ENCODE measurements at places on chromosomes 5 and 9.

GRCh38 chr9:137023583-137023991 lies 4.5 kb downstream of the ABCA2 start:
- no peak for DNase-seq

DNA sequence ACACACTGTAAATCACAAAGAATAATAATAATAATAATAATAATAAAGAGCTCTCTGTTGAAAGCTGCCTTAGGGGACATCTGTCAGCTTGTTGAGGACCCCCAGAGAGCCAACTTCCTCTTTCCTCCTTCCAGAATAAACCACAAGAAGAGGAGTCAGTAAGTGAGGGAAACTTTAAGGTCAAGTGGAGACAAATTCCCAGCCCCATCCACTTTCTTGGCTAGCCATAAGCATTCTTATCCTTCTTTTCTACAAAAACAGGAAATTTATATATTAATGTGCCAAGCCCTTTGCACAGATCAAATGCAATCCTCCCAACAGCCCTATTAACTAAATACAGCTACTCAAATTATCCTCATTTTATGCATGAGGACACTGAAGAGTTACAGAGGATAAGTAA lies 9.4 kb upstream of the C5orf58 start:
- no peak for DNase-seq

DNA sequence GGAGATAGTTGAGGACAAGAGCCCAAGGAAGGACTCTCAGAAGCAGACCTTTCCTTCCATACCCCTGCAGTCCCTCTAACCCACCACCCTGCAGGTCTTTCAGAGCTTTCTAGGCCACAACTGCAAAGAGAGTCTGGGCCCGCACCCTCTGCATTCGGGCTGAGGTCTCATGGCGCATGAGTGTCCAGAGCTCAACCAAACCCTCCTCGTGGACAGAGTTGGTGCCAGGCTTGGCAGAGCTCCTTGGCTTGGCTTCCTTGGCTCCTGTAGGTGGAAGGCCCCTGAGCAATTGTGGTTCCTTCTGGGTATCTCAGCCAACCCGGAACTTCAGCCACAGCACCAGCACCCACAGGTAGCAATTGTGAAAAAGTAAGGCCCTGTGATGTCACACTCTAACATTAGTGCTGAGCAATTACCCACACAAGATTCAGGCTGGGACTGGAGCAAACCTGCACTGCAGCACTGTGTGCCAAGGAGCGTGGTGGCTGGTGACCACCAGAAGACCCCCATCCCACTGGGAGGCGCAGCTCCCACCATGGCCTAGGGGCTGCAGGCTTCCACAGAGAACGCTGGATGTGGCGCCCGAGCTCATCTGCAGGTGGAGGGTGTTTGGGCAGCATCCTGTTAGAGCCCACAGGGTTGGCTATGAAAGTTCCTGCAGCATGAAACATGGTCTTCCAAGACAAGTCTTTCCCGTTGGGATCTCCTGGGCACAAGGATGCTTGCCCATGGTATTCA lies 38.8 kb downstream of the FOXI1 start:
- no peak for DNase-seq

DNA sequence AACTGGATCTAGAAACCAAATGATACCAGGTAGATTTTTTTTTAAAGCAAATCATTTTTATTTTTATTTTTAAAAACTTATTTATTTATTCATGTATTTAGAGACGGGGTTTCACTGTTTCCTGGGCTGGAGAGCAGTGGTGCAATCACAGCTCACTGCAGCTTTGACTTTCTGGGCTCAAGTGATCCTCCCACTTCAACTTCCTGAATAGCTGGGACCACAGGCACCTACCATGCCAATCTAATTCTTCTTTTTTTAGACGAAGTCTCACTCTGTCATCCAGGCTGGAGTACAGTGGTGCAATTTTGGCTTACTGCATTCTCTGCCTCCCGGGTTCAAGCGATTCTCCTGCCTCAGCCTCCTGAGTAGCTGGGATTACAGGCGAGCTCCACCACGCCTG lies 41.3 kb upstream of the CDK20 start:
- DNase-seq, result no peak

- DNase-seq, result no peak
Measured at GRCh38 chr5:108216890-108217289, 165.0 kb downstream of the FBXL17 start.

GRCh38 chr5:127229185-127229889 lies 61.3 kb upstream of the MEGF10 start:
- DNase-seq, result peak; percentile 37

GRCh38 chr9:88578121-88579049 lies 43.4 kb downstream of the NXNL2 start:
- peak; percentile 65 for DNase-seq

GRCh38 chr9:107492381-107492970 lies 2.9 kb upstream of the KLF4 start:
- DNase-seq, result no peak

GRCh38 chr9:114906922-114907571 lies 23.3 kb downstream of the TNFSF8 start:
- peak; percentile 21 for DNase-seq

GRCh38 chr9:118578467-118578866 lies 790.8 kb downstream of the BRINP1 start:
- no peak for DNase-seq

GRCh38 chr9:133237035-133237731 lies 28.1 kb upstream of the OBP2B start:
- DNase-seq, result no peak

DNA sequence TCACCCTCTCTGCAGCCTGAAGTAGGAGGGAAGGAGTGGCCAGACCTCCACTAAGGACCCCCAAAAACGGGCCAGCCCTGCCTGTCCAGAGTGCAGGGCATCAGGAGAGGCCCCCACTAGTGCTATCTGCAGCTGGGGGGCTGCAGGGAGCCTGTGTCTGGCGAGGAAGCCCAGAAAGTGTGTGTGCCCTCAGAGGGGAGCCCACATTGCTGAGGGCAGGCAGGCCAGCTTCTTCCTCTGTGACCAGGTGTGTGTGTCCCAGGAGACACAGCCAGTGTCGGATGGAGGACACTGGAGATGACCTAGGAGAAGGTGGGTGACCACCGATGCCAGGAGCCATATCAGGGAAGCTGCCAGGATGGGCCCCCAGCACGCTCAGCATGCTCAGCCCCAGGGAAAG lies 218.7 kb downstream of the IRX2 start:
- DNase-seq, result no peak

DNA sequence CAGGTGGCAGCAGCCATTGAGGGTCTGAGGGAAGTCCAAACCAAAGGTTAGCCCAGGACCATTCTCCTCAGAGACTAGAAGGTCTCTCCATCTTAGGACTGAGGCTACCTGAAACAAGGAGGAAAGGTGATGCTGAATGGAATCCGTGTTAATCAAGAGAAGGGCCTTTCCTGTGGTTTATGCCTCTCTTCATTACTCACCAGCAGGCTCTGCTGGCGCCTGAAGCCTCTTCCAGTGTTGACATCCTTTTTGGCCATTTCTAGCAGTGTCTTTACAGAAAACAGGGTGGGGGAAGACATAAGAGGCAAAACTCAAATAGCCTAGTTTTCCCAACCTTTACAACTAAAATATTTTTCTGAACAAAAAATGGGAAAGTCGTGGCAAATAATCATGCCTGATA lies 98.0 kb downstream of the ENC1 start:
- no peak for DNase-seq

GRCh38 chr9:5361326-5362010 lies 21.8 kb upstream of the RLN1 start:
- DNase-seq, result no peak

DNA sequence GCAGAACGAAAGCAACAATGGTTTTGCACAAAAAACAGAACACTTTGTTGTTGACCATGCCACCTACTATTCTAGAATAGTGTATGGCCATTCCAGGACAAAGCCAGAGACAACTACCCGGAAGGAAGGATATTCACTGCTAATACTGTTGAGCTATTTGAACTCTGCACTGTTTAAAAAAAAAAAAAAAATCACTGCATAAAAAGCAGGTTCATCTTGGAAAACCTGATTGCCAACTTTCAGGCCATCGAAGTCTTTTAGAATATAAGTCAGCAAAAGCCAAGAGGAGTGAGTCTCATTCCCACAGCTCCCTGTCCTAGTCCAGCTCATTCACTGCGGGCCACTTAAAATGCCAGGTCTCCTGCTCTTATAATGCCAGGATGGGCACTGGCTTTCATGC lies 4.0 kb downstream of the ENC1 start:
- no peak for DNase-seq

DNA sequence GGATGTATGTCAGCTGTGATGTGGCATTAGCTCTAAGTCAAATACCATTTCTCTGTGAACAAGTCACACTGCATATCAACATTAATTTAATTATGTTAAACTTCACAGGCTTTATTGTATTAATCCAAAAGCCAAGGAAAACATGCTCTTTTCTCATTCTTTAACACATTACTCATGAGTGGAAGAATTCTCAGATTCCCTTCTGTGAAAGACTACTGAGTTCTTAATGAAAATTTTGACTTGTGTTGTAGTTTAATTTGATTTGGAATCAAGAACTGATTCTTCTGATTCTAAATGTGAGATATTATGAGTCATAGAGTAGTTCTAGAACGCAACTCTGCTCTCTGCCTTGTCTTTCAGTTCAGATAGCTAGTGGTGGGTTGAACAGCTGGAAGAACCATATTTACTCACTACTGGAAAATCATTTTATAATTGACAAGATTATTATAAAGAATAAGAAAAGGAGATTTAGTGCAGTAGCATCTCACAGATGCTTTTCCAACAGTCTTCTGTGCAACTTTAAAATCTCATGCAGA lies 90.6 kb downstream of the VCAN start:
- no peak for DNase-seq

DNA sequence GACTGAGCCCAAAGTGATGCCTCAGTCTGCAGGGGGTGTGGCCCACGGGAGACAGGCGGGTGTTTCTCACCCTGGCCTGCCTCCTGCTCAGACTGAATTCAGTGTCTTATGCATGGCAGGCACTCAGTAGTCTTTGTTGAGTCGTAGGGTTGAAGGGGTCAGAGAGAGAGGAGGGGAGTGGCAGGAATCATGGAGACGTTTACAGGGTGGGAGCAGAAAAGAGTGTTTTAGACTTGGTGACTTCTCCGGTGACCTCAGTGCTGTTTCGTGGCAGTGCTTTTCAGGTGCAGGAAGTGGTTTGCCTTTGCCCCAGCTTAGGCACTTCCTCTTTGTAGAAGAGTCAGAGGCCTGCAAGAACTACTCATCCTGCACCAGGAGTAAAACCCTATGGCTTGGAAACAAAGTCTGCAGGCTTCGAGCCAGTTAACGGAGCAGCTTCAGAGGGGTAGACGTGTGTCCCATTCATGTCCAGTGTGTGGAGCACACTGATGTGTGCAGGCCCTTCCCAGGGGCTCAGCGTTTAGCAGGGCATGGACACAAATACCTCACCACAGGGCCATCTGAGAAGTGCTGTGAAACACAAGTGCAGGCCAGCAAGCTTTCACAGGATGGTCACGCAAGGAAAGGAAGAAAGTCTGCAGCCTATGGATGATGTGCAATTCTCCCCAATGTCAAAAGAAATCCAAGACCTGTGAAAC lies 24.5 kb upstream of the SEMA4D start:
- peak; percentile 65 for DNase-seq

GRCh38 chr9:109086221-109086620 lies 33.5 kb downstream of the TMEM245 start:
- no peak for DNase-seq

DNA sequence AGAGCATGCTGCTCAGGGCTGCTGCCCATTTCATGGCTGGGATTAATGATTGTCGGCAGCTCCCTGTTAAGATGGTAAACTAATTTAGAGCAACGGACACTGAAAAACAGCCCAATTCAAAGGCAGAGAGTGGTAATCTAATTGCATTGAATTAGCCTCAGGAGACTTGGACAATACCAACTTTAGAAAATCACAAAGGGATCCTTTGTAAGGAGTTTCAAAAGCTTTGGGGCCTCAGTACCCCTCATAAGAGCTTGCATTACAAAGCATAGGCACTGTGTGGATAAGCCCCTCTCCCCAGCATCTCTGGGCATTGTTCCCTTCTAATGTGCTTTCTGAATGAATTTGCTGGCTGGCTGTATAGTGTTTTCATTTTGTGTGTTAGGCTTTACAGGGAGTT lies 6.7 kb downstream of the GLRA1 start:
- no peak for DNase-seq

DNA sequence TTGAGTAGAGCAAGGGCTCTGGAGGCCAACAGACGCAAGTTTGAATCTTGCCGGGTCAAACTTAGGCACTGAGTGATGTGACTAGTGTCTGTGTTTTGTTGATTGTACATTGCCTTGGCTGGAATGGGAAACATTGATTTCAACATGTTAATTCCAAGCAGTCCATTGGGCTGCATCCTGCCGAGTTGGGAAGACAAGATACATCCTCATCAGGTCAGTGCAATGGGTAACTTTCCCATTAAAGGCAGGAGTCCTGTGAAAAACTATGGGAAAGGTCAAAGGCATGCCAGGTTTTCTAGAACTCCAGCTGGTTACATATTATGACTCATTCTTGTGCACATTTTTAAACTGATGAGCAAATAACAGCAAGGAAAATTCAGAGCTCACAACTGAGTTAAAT lies 126.5 kb upstream of the ABCA1 start:
- no peak for DNase-seq
